Naive thymus-derived CD8-positive, alpha-beta T cell (primary cell): ENCODE measurements at places on chromosomes 13 and 19. TPM values are rescaled to one million over a fixed set of nuclear protein-coding genes. Genes with fewer than 3 reads are reported as not detected.
A peak's percentile ranks its signal among the peaks of the same experiment; 100 is the strongest.

Gene ACP5
- polyA plus RNA-seq, result 12.0 TPM

GRCh38 chr19:29526730-29527499, 1.1 kb downstream of the VSTM2B start:
- no peak for DNase-seq

GRCh38 chr19:54677217-54677616, 14.4 kb downstream of the LILRB4 start:
- no peak for DNase-seq

DNA sequence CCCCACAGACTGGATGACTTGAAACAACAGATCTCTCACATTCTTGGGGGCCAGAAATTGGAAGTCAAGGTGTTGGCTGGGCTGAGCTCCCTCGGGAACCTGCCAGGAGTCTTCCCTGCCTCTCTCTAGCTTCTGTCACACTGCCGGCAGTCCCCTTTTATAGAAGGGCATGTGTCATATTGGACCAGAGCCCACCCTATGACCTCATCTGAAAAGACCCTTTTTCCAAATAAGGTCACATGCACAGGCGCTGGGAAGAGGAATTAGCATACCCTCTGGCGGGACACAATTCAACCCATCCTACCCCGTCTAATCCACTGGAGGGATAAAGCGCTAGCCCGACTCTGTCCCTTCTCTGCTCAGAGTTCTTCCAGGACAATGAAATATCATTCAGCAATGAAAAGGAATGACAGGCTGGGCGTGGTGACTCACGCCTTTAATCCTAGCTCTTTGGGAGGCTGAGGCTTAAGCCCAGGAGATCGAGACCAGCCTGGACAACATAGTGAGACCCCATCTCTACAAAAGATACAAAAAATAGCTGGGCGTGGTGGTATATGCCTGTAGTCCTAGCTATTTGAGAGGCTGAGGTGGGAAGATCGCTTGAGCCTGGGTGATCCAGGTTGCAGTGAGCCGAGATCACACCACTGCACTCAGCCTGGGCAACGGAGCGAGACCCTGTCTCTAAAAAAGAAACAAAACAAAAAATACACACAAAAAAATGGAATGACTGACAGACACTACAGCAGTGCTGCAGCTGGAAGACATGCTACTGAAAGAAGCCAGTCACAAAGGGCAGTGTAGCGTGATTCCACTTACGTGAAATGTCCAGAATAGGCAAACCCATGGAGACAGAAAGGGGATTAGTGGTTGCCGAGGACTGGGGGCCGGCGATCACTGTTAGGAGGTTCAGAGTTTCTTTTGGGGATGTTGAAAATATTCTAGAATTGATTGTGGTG, 28.5 kb downstream of the MEIS3 start:
- no peak for DNase-seq

GRCh38 chr19:4622695-4623421, 16.5 kb upstream of the TNFAIP8L1 start:
- no peak for DNase-seq

Gene BEST2
- not detected for polyA plus RNA-seq

Gene SBK3
- not detected for polyA plus RNA-seq

- DNase-seq, result no peak
Observed at GRCh38 chr19:44814517-44814916, 5.6 kb downstream of the BCAM start.

Gene PDE4C
- not detected for polyA plus RNA-seq

GRCh38 chr13:110523838-110524540, 37.5 kb downstream of the RAB20 start:
- DNase-seq, result no peak

Gene TMEM238
- 1.5 TPM for polyA plus RNA-seq

DNA sequence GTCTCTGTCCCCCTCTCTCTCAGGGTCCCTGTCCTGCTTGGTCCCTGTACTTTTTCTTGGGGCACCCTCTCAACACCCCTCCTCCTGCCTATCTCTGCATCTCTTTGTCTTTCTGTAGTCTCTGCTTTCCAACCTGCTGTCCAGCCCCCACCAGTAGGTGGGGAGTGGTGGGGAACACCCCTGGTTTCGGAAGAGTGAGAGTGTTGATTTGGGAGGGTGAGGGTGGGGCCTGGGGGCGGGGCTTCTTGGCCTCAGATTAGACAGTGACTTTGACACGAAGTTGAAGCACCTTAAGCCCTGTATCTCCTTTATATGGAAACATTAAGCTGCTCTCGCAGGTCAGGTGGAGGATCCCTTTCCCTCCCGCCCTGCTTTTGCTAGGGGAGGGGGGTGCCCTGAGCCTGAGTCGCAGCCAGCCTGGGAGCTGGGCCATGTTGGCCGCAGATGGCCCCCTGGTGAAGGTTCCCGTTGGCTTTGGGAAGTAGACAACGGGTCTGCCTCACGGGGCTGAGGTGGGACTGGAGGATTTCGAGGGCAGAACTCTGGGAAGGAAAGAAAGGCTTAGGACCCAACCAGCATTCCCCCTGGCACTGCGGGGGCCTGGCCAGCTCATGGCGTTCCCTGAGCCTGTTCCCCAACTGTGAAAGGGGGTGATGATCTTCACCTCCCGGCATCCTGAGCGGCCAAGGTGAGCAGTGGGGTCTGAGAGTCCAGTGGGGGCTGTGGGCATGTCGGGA, at the start of gene KCNJ14:
Gene KCNJ14 (plus strand): TSS at position 404 of the 737 bp plus-strand sequence. CDS start 6,151 bp downstream, outside the sequence.
- no peak for DNase-seq

DNA sequence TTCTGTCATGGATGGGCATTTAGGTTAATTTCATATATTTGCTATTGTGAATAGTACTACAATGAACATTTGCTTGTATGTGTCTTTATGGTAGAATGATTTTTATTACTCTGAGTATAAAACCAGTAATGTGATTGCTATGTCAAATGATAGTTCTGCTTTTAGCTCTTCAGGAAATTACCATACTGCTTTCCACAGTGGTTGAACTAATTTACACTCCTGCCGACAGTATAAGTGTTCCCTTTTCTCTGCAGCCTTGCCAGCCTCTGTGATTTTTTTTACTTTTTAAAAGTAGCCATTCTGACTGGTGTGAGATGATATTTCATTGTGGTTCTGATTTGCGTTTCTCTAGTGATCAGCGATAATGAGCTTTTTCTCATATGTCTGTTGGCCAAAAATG, 6.5 kb downstream of the SIGLEC7 start:
- no peak for DNase-seq

DNA sequence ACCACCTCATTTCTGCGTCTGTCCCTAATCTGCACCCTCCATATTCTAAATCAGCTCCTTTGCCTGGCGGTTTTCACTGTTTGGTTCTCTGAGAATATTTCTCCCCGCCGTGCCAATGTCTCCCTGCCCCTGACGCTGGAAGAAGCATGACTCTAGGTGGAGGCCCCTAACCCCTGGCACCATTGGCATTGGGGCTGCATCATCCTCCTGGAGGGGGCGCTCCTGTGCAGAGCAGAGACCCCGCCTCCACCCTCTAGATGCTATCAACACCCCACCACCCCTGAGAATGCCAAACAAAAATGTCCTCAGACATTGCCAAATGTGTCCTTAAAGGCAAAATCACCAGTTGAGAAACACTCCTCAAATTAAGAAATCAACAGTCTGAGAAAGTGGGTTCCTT, 6.5 kb downstream of the ZSCAN5B start:
- no peak for DNase-seq

GRCh38 chr19:10227026-10227971, 3.8 kb downstream of the S1PR2 start:
- DNase-seq, result no peak

Gene FFAR1
- not detected for polyA plus RNA-seq

Gene CYSLTR2
- polyA plus RNA-seq, result 0.60 TPM

DNA sequence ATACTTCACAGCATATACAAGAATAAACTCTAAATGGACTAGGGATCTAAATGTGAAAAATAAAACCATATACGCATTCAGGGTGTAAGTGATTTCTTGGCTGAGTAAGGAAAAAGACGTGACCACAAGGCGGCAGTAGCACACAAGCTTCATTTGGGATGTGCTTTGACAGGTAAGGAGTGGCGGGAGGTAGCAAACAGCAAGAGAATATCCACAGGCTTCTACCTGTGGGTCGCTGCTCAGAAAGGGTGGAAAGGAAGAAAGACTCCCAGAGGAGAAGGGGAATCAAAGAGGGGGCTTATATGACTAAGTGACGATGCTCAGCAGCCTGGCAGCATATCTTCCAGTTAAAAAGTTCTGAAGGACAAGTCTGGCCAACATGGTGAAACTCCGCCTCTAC, 2.5 kb upstream of the ZNF121 start:
- peak; percentile 66 for DNase-seq

Gene KIR2DL3
- polyA plus RNA-seq, result 0.49 TPM

- no peak for DNase-seq
Observed at GRCh38 chr19:35845215-35846037, 6.9 kb downstream of the NPHS1 start.

DNA sequence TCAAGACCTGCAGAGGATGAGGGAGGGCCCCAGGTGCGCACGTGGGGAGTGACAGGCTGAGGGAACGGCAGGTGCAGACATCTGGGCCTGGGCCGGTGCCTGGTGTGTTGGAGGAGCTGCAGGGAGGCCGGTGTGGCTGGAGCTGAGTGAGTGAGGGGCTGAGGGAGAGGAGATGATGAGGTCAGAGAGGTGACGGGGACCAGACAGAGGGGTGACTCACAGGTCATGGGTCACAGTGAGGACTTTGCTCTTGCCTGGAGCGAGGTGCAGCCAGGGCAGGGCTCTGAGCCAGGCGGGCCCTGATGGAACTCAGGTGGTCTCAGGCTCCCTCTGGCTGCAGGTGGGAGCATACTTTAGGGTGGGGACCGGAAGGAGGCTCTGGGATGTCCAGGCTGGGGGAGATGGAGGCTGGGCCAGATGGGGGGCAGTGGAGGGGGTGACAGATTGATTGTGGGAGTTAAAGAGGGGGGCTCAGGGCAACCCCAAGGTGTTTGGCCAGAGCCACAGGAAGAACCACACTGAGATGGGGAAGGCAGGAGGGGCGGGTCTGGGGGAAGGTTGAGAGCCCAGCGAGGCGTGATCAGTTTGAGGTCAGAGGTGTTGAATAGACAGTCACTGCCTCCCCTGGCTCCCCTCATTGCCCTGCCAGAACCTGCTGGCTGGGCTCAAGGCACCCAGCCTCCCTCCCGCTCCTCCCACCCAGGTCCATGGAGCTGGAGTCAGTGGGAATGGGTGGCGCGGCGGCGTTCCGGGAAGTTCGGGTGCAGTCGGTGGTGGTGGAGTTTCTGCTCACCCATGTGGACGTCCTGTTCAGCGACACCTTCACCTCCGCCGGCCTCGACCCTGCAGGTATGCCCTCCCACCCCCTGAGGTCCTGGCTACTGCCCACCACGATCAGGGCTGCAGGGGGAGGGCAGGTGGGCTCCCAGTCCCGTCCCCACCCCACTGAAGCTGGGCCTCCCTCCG, 8.4 kb downstream of the ARHGAP33 start:
- DNase-seq, result no peak

Gene KIR2DL4
- 0.94 TPM for polyA plus RNA-seq

DNA sequence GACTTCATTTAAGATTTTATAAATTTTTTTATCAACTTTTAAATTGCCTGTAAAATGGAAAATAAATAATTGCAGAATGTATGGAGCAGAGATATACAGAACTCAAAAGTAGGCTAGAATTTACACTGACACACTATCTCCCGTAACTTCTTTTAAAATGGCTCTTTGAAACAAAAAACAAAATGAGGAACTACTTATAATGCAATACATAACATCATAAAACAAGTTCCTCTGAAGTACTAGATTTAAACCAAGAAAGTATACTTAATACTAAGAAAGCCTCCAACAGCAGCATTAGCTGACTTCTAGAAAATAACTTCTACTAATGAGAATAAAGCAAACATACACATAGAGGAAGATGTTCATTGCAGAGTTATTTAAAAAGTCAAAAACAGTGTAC, 17.0 kb downstream of the RBM26 start:
- no peak for DNase-seq

Gene PHLDB3
- 4.5 TPM for polyA plus RNA-seq

Gene FUT3
- polyA plus RNA-seq, result not detected

DNA sequence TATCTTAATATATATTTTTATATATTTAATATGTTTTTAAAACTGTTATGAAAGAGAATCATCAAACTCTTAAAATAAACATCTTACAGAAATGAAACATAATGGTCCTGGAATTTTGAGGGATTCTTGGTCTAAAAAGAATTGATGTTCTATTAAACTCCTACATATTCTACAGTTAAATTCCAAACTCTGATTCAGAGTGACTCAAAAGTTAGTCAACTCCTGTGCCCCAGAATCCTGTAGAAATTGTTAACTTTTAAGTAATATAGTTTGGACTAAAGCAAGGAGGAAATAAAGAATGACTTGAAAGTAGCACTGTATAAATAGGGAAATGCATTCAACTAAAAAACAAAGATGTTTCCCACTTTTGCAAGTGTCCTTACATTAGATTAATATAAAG, 47.7 kb downstream of the FNDC3A start:
- DNase-seq, result no peak

DNA sequence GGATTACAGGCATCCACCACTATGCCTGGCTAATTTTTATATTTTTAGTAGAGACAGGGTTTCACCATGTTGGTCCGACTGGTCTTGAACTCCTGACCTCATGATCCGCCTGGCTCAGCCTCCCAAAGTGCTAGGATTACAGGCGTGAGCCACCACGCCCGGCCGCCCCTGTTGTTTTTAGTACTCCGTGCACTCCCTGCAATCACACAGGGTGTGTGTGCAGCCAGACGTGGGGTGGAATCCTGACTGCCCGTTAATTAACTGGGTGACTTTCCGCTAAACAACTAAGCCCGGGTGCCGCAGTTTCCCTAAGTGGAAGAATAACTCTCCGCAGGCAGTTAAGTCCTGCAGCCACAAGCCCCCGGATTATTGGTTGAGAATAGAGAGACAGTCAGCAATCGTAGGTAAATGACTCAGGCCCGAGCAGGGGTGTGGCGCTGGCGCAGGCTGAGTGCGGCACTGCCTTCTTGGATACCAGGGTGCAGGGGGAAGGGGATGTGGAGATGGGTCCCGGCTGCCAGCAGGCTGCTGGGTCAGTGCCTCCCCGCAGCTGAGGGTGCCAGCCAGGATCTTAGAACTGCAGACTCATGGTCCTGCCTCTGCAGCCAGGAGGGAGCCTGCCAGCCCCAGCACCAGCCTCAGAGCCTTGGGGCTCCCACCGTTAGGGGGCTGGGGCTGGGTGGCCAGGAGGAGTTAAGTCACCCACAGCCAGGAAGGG, 6.1 kb upstream of the FXYD3 start:
- no peak for DNase-seq

DNA sequence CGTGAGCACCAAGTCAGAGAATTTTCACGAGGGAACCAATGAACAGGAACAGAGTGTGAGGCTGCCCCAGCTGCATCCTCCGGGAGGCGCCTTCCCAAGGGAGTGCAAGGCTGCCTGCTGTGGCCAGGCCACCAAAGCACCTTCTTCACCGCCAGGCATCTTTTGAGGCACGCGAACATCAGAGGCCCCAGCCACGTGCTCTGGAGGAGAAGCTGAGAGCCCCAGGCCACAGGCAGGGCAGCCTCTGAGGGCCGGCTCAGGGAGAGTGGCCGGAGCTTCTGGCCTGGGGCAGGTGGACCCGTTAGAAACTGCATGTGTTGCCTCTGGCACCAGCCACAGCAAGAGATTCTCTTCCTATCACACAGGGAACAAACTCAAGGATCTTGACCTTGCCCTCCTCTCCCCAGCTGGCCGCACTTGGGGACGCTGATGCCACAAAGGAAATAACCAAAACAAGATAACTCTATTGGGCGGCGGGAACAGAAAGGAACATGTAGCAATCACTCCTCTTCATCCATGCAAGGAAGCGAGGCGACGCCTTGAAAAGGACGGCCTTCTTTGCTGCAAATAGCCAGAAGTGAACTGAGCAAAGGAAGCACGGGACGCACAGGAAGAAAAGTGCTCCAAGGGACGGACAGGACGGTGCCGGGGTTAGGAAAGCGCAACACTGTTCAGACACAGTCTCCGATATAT, 19.9 kb downstream of the GAS6 start:
- no peak for DNase-seq

Gene IRS2
- polyA plus RNA-seq, result 2.1 TPM
